Activated naive CD8-positive, alpha-beta T cell treated with anti-CD3 and anti-CD28 coated beads, Interleukin-2, amount 10 ng/mL, durations not matched to agents 7 days and 5 days (primary cell): ENCODE measurements at places on chromosomes 5 and 9. TPM values are rescaled to one million over a fixed set of nuclear protein-coding genes. Genes with fewer than 3 reads are reported as not detected.

ARL14EPL gene
- not detected for total RNA-seq

CA9 gene
- total RNA-seq = 0.86 TPM

PHF2 gene
- total RNA-seq = 29.5 TPM

NOXA1 gene
- 3.7 TPM for total RNA-seq

OTP gene
- total RNA-seq = not detected

GHR gene
- not detected for total RNA-seq

JAK2 gene
- total RNA-seq = 25.9 TPM

BTNL8 gene
- not detected for total RNA-seq

ZNF483 gene
- total RNA-seq = 7.0 TPM

SLCO4C1 gene
- 0.40 TPM for total RNA-seq
